ENCODE measurements at places on chromosomes 5 and 9. TPM values are rescaled to one million over a fixed set of nuclear protein-coding genes. Genes with fewer than 3 reads are reported as not detected.

KCNV2 gene
- not detected for polyA plus RNA-seq

IL4 gene
- not detected for polyA plus RNA-seq

NUTM2G gene
- polyA plus RNA-seq, result not detected

SARDH gene
- 0.20 TPM for polyA plus RNA-seq

N4BP3 gene
- 26.2 TPM for polyA plus RNA-seq

NR4A3 gene
- 0.33 TPM for polyA plus RNA-seq

SLC6A3 gene
- not detected for polyA plus RNA-seq

DMRT2 gene
- 0.14 TPM for polyA plus RNA-seq

ENHO gene
- 0.39 TPM for polyA plus RNA-seq

SLC45A2 gene
- not detected for polyA plus RNA-seq

FYB1 gene
- 1.4 TPM for polyA plus RNA-seq

OTP gene
- polyA plus RNA-seq, result not detected

UCK1 gene
- 17.3 TPM for polyA plus RNA-seq

BAAT gene
- not detected for polyA plus RNA-seq

PCSK5 gene
- polyA plus RNA-seq, result 6.1 TPM

NR2F1 gene
- polyA plus RNA-seq, result 9.5 TPM

PRSS3 gene
- polyA plus RNA-seq, result 165 TPM

PTGDS gene
- 18.4 TPM for polyA plus RNA-seq

SPRY4 gene
- polyA plus RNA-seq, result 1.3 TPM

ARL14EPL gene
- not detected for polyA plus RNA-seq

SPATA31A3 gene
- not detected for polyA plus RNA-seq

TPPP gene
- 2.7 TPM for polyA plus RNA-seq

TENT4A gene
- polyA plus RNA-seq, result 7.9 TPM

IL7R gene
- 2.7 TPM for polyA plus RNA-seq

SLC25A48 gene
- polyA plus RNA-seq, result 0.24 TPM

GPBP1 gene
- polyA plus RNA-seq, result 48.4 TPM

PBX3 gene
- 6.9 TPM for polyA plus RNA-seq

SUSD1 gene
- polyA plus RNA-seq, result 1.2 TPM

PTRH1 gene
- 6.2 TPM for polyA plus RNA-seq

ZNG1E gene
- 99.6 TPM for polyA plus RNA-seq

All from esophagus (tissue), 2 donors.